ENCODE measurements at places on chromosomes 6 and 20.

DNA sequence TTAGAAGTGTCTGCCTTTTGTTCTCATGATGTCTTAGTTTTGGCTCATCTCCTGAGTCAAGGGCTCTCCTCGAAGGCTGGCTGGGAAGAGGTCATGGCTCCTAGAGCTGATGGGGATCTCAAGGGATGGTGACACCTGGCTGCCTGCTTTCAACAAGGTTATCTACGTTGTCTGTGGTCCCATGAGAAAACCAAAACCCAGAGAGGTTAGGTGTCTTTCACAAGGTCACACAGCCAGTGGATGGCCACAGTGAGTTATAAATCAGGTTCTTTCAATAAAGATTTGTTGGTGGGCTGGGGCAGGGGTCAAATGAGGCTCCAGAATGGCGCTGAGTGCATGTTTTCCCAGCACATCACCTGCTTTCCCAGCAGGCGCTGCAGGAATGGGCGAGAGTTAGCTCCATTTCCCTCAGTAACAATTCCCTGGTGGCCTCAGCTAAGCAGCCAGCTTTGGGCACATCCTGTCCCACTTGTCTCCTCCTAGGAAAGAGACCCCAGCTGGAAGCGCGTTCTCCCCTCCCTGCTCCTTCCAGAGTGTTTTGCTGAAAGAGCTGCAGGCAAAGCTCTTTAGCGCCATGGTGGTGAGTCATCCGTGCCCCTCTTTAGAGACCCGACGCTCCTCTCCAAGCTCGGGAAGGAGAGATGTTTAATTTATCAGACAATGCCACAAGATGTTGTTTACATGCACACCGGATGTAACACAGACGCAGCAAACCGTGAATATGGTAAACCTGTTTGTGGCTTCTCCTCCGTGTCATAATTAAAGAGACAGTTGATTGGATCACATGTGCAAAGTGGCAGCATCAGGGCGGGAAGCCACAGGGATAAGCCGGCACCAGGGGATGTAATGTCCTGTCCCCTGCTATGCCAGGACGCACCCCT is 109.7 kb downstream of the LRFN2 start:
- DNase-seq: no peak

- peak; percentile 93 for DNase-seq
Observed at GRCh38 chr6:31822036-31822821, 5.3 kb upstream of the HSPA1B start.

DNA sequence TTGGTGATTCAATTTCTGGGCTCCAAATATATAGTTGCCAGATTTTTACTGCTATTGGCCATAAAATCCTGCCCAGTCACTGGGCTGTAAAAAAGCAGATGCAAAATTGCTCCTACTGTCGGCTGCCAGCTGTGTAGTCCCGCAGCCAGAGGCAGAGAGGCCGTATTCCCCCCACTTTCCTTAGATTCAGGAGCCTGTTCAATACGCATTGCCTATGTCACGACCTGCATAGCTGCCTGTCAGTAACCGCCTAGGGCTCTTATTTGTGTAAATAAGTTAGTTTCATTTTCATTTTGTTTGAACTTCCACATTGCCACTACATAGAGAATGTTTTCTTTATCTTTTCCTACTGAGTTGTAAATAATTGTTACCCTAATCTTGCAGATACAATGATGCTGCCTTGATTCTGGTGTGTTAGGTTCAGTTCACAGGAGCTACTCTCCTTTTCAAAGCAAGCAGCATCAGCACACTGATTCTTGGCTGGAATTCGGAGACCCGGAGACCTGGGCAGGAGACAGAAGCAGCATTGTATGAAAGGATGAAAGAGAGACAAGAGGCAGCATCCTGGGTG is 46.0 kb upstream of the UST start:
- no peak for DNase-seq

GRCh38 chr20:37385659-37386504 is 39.9 kb downstream of the SRC start:
- no peak for DNase-seq

DNA sequence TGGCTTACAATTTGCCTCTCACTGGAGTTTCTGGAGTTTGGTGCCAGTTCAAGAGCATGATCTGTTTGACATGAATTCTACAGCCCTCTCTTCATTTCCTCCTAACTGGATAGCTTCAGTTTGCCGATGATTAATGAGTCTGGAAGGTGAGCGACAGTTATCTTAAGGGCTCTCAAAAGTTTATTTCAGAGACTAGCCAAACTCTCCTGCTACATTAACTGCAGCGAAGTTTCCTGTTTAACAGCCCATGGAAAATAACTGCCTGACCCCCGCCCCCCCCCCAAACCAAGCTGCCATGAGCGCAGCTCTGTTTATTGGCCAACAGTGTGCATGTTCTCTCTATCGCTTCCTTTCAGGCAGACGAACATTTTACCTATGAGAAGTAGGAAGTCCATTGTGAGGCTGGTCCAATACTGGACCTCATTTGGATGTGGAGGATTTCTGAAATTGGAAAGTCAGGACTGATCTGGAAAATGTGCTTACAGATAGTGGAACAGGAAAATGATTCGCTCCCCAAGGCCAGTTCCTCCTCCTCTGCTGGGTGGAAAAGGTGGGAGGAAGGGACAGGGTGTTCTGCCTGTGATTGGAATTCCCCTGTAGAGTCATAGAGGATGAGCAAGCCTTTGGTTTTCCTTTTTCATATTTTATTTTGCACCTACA is 522.2 kb upstream of the JAG1 start:
- no peak for DNase-seq

Data from AML-193 (cell line).